H54 (cell line): ENCODE measurements at places on chromosomes 16 and 17.

- no peak for DNase-seq
These were observed 46.8 kb downstream of the ZFPM1 start for GRCh38 chr16:88499836-88500251.

DNA sequence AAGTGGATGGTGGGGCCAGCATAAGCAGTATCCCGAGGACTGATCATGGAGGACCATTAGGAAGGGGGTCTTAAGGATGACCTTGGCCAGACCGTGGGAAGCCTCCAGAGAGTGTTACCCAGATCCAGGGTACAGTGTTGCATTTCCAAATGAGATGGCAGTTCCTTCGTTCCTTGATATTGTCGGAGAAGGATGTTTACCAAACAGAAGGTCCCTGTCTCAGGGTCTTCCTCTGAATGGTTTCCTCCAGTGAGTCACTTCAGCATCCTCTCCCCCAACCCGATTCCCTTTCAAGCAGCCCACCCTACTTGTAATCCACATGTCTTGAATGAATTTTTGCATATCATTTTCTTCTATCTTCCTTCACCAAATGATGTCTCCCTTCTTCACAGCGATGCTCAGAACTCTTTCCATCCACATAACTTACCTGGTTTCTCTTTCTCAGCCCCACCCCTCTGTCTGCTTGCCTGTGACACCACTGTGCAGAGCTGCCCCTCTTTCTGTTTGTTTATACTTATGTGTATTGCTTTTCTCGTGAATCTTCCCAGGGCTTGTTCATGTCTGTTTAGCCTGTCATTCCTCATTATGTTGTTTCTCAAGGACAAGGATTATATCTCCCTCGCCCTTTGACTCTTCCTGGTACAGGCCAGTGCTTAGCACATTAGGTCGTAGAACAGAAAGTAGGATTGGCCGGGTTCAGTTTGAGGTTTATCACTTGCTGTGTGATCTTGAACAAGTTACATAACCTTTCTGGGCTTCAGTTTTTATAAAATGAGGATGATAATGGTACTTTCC lies 5.7 kb downstream of the GOSR2 start:
- no peak for DNase-seq

GRCh38 chr17:40290629-40291280 lies 3.1 kb downstream of the CDC6 start:
- no peak for DNase-seq

- no peak for DNase-seq
These were observed 869 bp downstream of the ZNF48 start for GRCh38 chr16:30395992-30396585.

DNA sequence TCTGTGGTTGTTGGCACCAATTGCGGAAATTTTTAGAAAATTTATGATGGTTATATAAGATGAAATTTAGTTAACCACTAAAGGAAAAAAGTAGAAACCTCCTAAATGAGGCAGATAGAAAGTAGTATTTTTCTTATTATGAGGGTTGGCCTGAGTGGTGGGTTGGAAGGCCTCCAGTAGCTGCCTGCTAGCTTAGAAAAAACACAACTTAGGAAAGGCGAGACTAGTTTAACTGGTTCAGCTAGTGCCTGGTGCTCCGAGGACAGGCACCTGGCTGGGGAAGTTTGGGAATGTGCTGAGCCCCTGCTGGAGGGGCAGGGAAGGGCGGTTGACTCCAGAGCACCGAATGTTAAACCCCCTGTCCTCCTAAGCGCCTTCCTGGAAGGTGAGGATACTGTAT lies 19.9 kb downstream of the LDHD start:
- DNase-seq, result no peak

DNA sequence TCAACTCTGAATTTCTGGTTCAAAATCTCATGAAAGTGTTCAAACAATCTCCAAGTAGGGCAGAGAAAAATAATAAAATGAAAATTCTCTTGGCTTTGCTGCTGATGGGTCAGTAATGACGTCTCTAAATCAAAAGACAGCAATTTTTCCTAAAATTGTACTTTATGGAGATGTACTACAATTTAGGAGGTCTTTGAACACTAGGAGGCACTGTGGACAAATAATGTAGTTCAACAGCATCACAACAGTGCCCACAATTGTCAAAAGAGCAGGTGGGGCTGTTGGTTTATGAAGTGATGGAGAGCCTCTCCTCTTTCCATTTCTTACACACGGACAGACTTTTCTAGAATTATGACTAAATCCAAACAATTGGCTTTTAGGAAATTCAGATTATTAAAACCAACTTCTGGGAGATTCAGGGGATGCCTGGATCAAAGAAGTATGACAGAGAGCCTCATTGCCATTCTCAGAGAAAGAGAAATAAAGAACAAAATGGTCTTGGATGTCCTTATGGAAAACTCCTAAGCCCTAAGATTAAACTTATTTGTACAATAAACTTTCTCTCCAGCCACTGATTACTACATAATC lies 23.8 kb downstream of the EZH1 start:
- DNase-seq, result peak; percentile 32

DNA sequence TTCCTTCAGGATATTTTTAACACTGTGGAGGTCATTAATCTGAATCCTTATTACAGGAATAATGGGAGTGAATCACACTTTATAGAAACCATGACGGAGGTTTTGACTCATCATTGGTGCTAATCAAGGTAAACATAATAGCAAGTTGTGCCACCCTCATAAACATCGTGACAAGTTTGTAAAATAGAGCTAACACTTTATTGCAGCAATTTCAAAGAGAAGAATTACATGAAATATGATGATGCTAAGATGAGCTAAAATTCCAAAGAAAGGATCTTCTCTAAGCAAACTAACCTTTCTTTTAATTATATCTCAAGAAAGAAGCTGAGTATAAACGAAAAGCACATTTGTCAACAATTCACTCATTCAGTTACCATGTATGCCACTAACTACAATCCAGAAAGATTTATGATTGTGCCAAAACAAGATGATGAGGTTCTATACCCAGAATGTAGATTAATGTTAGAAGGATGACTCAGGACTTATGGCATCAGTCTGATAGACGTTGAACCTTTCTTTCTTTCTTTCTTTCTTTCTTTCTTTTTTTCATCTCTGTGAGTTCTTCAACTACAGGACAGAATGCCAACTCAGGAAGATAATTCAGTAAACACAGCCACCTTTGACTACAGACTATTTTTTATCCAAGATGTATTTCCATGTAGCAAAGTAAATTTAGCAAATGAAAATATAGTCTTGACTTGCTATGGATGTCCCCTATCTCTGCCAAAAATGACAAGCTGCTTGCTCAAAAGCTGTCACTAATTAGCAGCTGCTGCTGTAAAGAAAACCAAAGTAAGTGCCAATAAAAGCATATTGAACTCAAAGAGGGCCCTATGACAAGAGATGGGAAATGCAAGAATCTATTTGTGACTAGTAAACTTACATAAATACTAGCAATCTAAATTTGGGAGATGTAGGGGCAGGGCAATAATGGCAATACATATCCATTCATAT lies 23.3 kb downstream of the STAT5B start:
- DNase-seq, result no peak

DNA sequence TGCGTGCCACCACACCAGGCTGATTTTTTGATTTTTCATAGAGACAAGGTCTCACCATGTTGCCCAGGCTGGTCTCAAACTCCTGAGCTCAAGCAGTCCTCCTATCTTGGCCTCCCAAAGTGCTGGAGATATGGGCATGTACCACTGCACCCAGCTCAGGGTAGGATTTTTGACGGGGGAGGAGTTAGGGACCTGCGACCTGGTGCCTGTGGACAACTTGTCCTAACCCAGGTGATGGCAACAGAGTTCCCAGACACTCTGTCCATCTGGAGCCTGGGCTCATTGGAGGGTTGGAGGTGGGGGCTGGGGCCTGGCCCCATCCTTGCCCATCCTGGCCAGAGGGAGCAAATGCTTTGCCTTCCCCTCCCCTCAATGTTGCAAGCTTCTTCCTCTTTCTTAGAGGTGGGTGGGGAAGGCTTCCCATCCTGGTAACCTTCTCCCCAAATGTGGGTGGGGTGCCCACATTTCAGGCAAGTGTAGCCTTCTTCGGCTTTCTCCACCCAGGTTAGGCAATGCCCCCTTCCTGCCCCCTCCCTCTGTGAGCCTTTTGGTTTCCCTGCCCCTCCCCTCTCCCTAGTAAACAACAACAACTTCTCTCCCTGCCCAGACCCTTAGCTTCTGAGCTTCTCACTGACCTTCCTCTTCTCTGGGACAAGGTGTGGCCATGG lies 24.9 kb downstream of the RARA start:
- DNase-seq, result no peak

DNA sequence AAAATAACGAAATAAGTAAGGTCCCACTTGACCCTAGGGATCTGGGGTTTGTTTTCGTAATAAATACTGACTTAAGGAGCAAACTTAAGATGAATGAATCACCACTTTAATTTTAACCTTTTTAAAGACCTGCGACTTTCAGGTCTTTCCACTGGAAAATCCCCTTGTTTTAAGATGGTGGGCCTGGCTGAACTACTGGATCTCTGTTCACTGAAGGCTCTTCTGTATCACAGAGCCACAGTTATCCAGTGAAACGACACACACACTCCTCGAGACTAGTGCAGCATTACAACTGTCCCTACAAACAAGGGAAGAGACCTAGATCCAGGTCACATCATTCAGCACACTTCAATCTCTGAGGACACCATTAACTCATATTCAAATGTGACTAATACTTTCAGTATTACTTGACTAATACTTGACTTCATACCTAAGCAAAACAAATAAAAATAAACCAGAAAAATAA lies 299.0 kb downstream of the CEP112 start:
- no peak for DNase-seq

DNA sequence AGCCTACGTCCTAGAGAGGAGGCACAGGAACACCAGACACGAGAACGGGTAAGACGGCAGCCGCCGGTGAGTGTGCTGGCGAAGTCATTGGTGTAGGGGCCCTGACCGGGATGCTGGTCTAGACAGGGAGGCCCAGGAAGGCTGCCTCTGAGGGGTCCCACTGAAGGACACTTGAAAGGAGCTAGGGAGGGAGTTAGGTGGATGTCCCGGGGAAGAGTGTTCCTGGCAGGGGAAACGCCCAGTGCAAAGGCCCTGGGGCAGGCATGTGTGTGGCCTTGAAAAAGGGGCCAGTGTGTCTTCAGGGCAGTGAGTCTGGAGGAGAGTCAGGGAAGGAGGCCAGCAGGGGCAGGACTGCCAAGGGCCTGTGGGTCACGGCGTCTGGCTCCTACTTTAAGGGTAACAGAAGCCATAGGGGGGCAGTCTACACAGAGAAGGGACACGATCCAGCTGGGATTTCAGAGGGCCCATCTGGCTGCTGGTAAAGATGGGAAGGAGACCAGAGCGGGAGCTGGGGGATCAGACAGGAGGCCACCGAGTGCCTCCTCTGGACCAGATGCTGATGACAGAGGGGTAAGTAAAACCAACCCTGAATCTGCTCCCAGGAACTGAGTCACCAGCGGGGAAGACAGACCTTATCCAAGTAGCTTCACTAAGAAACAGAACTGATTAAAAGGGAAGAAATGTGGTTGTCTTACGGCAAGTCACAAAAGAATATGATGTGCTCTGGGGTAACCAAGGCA lies 115.9 kb downstream of the LITAF start:
- no peak for DNase-seq

- no peak for DNase-seq
These were observed 153.9 kb upstream of the CHMP6 start for GRCh38 chr17:80837711-80838110.

DNA sequence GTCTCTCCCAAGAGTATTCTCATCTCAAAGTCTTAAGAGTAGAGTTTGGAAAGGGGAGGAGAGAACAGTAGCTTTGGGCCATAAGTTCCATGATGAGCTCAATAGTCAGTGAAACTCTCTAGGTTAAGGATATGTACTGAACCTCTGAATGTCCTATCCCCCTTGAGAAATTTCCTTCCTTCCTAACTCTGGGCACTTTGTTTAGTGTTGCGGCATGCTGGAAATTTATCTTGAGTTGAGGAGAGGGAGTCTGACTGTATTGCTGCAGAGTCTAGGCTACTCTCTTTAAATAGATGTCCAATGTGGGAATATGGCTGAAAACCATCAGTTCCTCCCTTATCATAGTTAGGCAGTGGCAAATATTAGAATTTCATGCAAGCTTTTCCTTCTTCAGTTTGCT lies 16.1 kb downstream of the MRTFB start:
- DNase-seq, result no peak

GRCh38 chr17:68161644-68162428 lies 86.0 kb upstream of the AMZ2 start:
- no peak for DNase-seq

DNA sequence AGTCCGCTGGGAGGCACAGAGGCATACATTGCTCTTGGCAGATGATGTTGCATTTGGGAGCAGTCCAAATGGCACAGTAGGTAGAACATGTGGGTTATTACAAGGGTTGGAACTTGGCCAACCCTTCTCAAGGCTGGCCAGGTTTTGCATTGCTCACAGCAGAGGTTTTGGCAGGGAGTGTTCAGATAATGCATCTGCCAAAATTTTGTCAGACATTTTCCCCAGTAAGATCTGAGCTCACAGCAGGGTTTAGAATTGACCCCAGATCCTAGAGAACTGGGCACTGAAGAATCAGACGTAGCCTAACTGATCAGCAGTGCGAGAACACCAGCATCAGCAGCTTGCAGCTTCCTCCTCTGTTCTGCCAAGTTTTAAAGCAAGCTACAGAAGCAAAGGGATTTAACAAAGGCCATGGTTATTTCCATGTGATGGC lies 468.8 kb upstream of the KIF2B start:
- no peak for DNase-seq

DNA sequence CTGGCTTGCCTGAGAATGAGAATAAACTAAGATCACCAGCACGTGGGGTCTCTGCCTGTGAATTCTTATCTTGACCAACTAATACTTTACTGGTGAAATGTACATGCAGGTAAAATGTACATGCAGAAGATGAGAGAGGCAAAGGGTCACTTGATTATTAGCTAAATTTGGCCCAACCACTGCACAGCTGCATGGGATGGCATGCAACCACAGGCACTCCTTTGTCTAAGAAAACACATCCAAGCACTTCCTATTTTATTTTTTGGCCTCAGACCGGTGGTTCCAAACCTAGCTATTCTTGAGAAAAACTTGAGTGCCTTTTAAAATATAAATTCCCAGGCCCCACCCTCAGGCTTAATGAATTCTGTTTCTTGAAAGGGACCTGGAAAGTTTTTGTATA lies 77.9 kb downstream of the SYCE1L start:
- DNase-seq, result no peak

DNA sequence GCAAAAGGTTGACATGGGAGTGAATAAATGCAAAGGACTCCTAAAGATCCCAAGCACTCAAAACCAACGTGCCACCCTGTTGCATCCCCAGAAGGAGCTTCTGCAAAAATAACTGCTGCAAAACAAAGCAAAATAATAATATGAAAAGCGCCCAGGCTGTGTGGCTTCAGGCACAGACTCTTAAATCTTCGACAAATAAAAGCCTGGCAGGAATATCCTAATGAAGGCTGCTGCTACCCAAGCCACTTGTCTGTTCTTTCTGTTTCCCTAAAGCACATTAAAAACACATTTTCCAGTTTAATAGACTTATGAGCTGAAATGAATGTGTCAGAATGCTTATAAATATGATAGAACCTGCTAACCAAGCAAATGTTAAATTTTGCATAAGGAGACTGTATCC lies 154.0 kb downstream of the SLC39A11 start:
- no peak for DNase-seq
